Erythroblast (primary cell): ENCODE measurements at places on chromosomes 11 and 22.

DNA sequence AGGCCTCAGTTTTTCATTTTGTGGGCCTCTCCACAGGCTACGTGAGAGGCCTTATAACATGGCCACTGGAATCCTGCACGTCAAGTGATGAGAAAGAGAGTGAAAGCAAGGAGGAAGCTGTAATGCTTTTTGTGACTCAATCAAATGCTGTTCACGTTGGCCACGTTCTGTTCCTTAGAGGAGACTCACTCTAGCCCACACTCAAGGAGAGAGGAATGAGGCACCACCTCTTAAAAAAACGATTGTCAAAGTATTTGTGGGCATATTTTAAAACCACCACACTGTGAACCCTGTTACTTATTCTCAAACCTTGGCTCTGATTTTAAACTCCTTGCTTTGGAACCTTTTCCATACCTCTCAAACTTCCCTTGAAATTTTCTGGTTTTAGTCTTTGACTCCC is 705.0 kb downstream of the NELL1 start:
- no peak for DNase-seq

DNA sequence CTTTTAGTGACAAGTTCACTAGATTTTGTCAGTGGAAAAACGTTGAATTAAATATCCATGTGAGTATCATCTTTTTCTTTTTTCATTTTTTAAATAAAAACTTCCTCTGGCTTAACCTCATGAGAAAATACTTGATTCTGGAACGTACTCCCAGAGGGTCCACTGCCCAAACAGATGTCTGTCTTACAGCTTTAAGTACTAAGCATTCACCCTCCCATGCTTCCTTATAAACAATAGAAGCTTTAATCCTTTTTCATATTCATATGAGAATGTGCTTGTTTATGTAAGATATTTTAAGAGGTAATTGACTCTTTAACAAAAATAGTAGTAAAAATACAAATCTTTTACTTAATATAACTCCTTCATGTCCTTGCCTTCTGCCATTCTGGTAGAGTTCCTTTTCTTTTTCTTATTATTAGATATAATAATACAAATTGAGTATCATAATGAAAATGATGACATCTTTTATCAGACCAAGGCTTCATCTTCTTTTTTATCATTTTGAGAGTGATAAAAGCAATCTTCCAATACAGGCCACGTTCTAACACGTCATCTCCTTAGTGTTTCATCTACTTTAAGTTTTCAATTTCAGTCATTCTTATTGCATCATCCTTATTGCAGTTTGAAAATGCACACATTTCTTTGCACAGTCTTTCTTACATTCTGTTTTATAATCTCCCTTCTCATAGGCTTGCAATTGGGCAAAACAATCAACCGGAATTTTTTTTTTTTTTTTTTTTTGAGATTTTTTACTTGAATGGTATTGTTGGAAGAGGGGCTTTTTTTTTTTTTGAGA is 69.5 kb upstream of the MYO18B start:
- DNase-seq = peak; percentile 46

GRCh38 chr11:65611028-65611757 is 2.8 kb downstream of the MAP3K11 start:
- DNase-seq = no peak

DNA sequence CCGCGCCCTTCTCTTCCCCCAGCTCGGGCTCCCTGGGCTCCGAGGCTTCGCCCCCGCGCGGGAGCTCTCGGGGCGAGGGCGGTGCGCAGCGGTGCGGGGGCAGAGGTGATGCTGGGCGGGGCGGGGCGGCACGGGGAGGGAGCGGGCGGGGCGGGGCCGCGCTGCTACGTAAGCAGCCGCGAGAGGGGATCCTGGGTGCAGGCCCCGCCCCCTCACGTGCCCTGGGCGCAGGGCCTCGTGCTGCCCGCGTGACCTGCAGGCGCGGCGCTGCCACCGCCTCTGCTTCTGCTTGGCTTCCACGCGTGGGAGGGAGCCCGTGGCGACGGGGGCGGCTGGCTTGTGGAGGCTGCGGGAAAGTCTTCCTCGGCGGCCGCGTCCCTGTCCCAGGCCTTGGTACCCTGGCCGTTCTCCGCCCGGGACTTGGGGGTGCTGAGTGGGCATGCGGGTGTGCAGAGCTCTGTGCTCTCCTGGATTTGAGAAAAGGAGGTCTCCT is 132.6 kb upstream of the HSD17B12 start:
- peak; percentile 40 for DNase-seq

GRCh38 chr11:60528934-60529333 is 13.7 kb downstream of the MS4A13 start:
- DNase-seq = no peak

DNA sequence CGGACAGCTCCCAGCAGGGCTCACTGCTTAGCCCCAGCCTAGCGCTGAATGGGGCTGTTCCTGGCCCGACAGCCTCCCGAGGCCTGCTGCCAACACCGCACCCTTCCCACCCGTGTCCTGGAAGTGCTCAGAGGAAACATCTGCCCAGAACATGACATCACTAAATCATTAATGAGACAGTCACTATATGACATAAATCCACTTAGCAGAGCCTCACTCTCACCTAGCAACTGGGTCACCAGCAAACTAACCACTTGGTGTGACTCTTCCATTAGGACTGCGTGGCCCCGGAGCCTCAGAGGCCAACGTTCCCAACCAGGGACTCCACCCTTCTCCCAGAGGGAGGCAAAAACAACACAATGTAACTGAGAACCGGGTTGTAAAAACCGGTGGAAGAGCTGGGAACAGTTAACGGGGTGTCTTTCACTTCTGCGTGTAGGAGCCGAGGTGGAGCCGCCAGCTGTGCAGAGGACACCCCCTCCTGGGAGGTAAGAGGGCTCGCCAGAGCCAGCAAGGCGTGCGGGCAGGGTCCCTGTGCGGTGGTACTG is 21.4 kb upstream of the PACSIN2 start:
- DNase-seq = no peak

DNA sequence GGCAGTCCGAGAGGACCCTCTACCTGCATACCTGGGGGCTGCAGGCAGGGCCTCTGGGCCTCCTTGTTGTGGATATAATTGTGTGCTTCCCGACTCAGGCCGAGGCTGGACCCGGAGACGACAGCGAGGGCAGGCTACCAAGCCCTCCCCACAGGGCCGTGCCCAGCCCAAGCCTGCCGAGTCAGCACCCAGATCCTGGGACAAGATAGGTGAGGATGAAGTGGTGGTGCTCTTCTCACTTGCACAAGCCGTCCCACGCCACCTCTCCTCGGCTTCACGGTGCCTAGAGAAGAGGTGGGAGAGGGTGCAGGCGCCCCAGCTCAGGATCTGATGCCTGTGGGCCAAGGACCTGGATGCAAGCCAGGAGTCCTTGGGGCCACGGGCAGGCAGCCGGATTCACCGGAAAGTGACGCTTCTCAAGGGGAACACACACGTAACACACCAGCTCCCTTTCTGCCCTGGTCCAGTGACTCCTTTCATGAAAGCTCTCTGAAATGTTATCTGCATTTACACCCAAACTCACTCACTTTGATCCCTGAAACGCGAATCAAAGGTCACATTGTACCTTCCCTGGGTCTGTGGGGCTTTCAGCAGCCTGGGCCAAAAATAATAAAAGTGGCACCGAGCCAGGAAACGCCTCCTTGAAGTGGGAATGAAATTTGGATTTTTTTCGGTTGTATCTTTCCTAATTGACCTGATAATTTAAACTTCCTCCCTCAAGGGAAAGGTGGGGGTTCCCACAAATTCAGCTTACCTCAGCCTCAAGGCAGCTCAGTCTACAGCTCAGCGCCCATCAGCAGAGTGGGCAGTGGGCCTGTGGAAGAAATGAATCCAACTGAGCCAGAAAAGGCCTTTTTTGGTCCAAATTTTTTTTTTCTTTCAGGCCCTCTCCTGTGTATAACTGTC is 1.1 kb upstream of the GNB1L start:
- DNase-seq = peak; percentile 80

DNA sequence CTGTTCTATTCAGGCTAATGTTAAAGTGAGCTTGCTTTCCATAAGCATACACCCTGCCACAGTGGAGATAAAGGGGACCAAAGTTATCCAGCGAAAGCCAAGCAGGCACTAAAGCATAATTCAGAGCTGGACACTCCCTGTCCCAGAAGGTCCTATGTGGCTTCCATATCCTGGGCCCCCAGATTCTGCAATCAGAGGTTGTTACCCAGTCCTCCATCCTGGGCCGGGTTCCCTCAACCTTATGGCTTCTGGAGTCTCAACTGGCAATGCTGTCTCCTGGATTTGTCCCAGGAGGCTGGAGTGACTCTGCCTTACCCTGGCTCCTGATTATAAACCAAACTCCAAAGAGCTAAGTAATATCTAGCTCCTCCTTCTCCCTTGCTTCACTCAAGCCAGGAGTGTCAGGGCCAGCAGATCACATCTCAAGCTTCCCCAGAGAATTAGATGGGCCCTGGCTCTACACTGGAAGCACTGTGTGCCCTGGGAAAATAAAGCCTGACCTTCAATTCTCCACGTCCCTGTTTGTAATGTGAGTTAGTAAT is 14.0 kb upstream of the SMIM35 start:
- no peak for DNase-seq
